AG10803 (cell line): ENCODE measurements at places on chromosomes 12 and 14.
A peak's percentile ranks its signal among the peaks of the same experiment; 100 is the strongest.

DNA sequence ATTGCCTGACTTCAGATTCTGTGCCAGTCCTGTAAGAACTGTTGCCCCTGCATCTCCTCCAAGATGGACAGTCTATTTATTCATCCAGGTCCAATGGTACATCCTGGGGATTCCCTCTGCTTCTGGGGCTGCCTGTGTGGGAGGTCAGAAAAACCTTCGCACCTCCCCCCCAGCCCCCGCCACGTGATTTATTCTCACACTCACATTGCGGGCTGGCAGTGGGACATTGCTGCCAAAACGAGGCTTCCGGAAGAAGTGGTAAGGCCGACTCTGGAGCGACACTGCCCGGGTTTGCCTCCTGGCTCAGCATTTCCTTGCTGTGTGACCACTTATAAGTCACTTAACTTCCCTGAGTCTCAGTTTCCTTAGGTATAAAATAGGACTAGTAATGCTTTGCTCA, 5.9 kb upstream of the RTL1 start:
- DNase-seq, result no peak

DNA sequence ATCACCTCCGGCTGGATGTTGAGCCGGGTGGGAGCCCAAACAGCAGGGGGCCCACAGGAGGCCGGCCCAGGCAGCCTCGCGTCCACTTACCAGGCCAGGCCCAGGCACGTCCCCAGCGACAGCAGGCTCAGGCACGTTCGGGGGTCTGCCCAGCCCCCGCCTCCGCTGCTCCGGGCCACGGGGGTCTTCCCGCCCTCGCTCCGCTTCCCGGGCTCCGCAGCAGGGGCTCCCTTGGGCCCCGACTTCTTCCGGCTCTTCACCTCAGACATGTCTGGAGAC, 216 bp downstream of the IKBIP start:
- DNase-seq, result no peak

DNA sequence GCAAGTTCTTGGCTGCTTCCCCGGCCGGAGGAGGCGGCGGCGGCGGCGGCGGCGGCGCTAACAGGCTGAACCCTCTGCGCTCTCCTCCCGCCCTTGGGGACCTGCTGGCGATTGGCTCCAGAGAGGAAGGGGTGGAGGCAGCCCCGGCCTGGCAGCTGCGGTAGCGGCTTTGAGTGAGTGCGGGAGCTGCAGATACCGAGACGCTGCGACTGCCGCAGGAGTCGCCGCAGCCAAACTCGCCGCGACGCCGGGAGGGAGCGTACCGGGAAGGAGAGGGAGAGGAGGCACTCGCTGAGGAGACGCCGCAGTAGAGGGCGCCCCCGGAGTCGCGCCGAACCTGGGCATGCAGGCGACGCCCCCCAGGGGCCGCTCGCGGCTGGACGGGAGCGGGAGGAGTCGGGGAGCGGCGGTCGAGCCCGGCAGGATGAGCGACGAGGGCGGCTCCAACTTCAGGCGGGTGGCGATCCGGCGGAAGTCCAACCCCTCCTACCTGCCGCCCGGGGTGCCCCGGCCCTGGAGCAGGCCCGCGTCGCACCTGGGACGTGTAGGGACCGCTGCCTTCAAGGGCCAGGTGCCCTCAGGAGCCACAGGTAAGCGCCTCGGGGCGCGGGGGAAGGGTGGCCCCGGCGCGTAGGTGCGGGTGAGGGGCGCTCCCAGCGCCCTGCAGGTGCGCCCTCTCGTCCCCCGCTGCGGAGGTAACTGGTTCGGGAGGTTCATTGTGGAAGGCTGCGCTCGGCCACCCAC, at the start of gene FGD4:
TSS of gene FGD4 (plus strand) at position 189 of the 744 bp plus-strand sequence.
- peak; percentile 56 for DNase-seq

DNA sequence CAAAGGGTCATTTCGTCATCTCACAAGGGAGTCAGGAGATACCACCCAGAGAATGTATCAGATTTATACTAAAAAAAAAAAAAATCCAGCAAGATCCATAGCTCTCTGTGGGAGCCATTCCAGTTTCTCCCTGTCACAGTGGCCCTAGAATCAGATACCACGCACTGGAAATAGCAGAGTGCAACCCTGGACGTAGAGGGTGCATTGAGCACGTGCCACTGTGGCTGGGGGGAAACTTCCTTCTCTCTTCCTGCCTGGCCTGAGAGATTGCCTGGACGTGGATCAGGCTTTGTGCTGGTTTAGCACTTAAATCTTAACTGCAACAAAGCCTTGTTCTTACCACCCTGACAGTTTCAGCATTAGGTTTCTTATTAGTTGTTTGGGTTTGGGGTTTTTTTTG, 124.3 kb downstream of the FBXL14 start:
- DNase-seq, result no peak

DNA sequence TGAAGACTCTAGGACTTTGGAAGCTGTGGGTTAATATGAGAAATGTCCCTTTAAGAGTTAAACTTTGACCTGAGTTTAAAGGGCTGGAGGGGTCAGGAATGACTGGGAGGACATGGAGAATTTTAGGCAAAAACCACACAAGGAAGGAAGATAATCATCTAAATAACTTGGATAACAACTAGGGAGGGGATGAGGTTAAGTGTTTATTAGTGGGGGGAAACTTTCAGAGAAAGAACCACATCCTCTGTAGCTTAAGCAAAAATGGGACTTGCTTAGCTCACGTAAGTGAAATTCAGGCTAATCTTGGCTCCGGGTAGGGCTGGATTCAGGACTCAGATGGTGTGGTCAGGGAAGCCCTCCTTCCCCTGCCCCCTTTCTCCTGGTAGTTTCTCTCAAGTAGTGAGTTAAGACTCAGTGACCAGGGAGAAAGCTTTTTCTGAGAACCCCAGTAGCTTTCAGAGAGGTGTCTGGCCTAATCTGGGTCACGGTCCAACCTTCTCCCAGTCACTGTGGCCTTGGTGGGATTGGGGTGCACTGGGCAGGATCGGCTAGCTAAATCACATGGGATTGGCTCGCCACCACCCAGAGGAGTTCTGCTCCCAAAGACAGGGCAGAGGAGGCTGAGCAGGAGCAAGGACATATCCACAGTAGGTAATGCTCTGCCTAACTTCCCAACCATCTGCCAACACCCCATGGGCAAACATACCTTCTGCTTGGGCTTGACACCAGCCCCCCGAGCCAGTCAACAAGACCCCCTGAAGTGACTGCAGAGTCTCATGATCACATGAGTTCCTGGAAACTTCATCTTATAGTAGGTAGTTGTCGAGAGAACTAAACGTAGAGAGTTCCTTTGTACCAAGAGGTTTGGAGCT, 52.8 kb downstream of the ARF6 start:
- DNase-seq, result no peak

- no peak for DNase-seq
These were observed 19.4 kb downstream of the ATP6V0A2 start for GRCh38 chr12:123731596-123731995.

- no peak for DNase-seq
These were observed 90.7 kb upstream of the ARHGAP5 start for GRCh38 chr14:31986405-31986804.

DNA sequence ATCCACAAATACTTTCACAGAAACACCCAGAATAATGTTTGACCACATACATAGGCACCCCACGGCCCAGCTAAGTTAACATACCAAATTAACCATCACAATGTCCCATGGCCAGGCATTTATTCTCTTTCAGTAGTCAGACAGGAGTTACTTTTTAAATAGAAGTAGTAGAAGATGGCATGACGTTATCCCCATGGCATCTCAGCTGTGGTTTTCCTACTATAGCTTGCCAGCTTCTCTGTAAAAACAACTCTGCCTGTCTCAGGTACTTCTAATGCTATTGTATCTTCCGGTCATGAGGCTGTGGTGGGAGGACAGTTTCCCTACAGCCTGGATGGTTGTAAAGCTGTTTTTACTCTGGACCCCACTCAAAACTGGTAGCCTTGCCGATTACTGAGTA, 19.3 kb downstream of the CTSG start:
- no peak for DNase-seq

DNA sequence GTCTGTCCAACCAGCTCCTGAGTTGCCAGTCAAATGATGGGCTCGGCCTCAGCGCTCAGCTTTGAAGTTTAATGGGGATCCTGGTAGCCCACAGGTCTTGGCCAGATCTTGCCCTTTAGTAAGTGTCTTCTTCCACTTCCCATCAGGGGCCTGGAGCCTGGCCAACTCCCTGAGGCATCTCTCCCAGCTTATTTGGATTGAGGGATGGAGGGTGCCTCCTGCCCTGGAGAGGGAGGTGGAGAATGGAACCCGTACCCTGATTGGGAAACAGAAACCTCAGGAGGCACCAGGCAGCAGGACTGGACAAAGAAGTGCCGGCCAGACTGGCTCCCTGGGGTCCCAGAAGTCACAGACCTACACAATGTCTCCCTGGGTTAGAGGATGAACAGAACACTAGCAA, 40.5 kb upstream of the LTBP2 start:
- DNase-seq, result no peak

- no peak for DNase-seq
These were observed 15.7 kb downstream of the RERG start for GRCh38 chr12:15205341-15206010.

- peak; percentile 70 for DNase-seq
These were observed 595 bp downstream of the KLHL28 start for GRCh38 chr14:44961151-44961553.

DNA sequence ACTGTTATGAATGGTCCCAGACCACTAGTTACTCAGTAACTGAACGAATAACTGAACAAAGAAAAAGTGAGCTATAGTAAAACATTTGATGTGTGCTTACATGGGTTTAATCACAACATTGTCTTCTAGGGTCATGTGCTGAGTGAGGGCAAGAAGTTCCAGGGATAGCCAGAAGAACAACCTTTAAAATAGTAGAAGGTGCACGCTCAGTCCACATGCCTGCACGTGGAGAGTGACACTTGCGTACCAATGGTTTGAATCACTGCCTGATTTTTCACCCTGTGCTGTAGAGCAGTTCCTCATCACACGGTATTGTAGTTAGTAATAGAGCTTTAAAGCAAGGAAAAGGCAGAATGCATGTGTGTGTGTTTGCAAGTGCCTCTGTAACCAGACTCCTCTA, 224.2 kb downstream of the EGLN3 start:
- DNase-seq, result no peak

DNA sequence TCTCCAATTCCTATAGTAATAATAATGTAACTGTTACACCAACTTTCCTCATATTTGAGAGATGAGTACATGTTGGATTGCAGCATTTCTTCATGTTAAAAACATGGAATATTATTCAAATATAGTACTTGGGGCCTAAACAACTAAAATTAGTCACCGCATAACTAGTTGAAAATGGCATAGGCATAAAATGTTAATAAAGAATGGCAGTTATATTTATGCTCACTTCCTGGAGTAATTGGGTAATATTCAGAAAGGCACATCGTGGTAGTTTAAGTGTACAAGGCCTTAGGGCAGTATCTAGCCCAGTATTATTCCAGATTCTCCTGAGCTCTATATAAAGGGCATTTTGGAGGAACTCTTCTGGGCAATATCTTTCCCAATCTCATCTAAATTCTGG, 46.0 kb downstream of the ERGIC2 start:
- DNase-seq, result no peak

DNA sequence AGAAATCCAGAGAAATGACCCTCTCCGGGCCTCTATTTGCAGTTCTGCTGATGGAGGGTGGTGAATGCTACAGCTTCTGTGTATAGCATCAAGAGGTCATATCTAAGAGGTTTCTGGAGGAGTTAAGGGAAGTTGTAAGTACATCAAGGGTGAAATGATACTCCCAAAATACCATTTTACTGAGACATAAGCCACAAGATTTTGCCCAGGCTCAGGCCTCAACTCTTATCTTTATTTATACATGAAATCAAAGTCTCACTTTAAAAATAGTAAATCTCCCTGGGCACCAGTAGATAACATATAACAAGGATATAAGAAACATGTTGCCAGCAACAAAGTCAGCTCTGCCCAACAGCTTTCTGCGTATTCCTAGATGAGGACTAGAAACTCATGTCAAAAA, 40.4 kb downstream of the NIN start:
- DNase-seq, result no peak

DNA sequence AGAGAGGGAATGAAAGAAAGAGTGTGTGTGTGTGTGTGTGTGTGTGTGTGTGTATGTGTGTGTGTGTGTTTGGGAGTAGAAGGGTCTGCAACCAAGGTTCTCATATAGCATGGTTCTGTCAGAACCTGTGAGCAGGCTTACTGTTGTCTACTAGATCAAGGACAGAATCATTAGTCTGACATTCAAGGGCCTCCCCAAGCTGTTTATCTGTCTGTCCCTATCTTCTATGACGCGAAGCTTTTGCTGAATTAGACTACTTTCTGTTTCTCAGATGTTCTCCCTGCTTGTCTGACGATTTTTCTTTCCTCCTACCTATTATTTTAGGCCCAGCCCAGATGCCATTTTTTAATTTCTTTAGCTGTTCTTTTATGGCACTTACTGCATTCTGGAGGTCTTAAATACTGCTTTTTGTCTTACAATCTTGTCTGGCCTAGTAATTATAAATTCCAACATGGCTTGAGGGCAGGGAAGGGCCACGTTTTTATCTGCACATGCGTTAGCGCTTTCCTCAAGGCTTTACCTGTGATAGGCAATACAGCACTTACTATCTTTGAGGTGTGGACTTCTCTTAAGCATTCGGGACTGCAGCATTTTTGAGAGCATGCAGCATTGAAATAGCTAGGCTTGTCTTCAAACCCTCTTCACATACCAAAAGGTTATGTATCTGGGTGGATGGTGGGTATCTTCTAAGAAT, 150.2 kb downstream of the TTLL5 start:
- no peak for DNase-seq

DNA sequence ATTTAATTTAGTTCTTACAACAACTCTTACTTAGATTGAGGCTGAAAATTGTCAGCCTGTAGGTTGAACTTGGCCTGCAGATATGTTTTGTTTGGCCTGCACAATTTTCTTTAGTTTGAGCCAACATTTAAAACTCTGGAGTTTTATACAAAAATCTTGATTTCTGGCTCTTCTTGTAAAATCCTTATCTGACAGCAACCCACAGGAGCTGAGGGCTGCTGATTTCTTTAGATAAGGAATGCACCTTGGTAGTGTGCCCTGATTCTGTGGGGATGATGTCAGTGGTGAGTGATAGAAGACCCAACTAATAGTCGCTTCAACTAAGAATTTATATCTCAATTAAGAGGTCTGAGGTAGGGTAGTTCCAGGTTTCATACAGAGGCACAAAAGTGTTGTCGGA, 49.5 kb downstream of the SOCS2 start:
- DNase-seq, result peak; percentile 25

GRCh38 chr12:98456041-98456440, 59.3 kb upstream of the TMPO start:
- DNase-seq, result no peak

GRCh38 chr14:55832122-55832911, 252.3 kb downstream of the KTN1 start:
- DNase-seq, result no peak

DNA sequence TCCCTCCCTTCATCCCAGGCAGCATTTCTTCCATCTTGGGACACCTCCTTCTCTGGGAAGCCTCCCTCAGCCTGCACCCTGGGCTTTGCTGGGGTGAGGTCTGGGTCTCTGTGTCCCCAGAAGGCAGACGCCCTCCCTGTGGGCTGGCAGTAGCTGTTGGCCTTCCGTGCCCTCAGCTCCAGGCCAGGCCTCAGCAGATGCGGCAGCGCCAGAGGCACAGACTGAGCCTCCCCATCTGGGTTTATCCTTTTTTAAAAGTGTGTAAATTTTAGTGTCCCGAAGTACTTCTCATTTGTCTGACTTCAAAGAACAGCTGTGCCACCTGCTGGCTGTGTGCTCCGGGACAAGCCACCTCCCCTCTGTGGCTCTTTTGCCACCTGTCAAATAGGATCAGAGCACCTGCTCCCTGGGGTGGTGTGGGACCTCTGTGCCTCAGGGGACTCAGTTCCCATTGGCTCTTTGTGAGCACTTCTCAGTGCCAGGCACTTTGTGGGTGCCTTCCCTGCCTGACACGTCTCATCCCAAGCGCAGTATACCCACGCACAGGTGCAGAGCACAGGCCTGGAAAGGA, 11.1 kb downstream of the EXOC3L4 start:
- DNase-seq, result no peak

GRCh38 chr12:68454892-68455291, 122.7 kb upstream of the MDM1 start:
- DNase-seq, result no peak
